ENCODE measurements at places on chromosomes 7 and 10.

DNA sequence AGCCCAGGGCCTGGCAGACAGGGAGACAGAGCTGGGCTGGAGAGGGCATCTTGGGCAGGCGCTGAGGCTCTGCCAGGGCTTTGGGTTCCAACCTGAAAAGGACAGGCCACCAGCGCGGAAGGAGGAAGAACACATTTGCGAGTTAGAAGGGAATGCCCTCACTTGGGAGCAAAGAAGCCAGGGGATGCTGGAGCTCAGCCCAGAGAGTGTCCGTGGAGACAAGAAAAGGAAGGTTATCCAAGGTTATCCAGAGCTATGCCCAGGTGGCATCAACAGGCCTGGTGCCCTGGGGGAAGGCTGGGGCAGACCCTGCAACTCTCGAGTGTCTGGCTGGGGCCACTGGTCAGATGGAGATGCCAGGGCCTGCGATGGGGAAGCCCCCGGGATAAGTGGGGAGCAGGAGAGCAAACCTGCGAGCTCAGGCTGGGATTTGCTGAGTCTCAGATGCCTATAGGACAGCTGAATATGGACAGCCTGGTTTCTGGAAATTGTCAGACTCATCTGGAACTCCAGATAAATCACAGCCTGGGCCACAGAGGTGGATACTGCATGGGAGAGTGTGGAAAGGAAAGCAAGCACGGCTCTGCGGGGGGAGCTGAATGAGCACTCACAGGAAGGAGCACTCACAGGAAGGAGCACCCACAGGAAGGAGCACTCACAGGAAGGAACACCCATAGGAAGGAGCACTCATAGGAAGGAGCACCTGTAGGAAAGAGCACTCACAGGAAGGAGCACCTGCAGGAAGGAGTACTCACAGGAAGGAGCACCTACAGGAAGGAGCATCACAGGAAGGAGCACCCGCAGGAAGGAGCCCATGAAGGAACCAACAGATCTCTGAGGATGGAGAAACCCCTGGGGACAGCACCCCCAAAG, 152.1 kb downstream of the ADAM12 start:
- no peak for DNase-seq

DNA sequence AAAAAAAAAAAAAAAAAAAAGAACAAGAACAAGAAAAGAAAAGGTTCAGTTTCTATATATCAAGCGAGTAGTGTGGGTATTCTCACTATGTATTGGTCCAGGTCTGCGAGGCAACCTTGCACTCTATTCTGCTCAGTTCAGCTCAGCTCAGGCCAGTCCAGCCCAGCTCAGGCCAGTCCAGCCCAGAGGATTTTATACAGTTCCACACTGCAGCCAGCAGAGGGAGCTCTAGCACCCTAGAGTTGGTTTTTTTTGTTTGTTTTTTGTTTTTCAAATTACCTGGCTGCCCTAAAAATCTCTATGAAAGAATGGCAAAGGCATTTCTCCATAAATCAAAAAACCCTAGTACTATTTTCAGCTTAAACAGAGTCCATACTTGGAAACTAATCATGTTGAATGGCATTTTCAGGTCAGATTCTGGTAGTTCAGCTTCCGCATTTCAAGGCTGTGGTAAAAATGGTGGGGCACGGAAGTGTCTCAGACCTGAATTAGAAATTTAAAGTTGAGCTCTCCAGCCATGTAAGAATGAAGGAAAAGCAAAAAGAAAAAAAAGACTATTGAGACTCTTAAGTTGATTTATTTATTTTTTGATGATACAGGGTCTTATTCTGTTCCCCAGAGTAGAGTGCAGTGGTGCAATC, 55.2 kb upstream of the GSDME start:
- DNase-seq = no peak

- no peak for DNase-seq
Measured at GRCh38 chr10:80199828-80200227, 5.5 kb downstream of the ANXA11 start.

DNA sequence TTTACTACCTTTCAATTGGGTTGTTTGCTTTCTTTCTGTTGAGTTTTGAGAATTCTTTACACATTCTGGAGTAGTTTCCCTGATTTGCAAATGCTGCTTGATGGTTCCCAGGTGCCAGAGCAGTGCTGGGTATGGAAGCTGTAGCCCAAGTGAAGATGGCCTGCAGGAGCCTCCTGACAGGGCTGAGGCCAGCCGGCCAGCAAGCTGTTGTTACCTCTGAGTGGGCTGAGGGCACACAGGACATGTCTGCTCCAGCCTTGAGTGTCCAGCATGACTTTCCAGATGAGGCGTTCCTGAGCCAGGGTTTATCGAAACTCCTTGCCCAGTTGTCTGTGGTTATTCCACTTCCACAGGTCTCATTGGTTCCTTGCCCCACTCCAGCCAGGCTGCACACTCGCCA, 164.6 kb upstream of the TNS3 start:
- no peak for DNase-seq

- DNase-seq = no peak
Measured at GRCh38 chr7:13904689-13905088, 84.8 kb downstream of the ETV1 start.

- DNase-seq = peak; percentile 24
Measured at GRCh38 chr7:150322114-150322832, 882 bp upstream of the LRRC61 start.

- DNase-seq = no peak
Measured at GRCh38 chr10:85575441-85575840, 791.2 kb downstream of the GRID1 start.

- no peak for DNase-seq
Measured at GRCh38 chr7:67619175-67619574, 622.5 kb downstream of the TYW1 start.

DNA sequence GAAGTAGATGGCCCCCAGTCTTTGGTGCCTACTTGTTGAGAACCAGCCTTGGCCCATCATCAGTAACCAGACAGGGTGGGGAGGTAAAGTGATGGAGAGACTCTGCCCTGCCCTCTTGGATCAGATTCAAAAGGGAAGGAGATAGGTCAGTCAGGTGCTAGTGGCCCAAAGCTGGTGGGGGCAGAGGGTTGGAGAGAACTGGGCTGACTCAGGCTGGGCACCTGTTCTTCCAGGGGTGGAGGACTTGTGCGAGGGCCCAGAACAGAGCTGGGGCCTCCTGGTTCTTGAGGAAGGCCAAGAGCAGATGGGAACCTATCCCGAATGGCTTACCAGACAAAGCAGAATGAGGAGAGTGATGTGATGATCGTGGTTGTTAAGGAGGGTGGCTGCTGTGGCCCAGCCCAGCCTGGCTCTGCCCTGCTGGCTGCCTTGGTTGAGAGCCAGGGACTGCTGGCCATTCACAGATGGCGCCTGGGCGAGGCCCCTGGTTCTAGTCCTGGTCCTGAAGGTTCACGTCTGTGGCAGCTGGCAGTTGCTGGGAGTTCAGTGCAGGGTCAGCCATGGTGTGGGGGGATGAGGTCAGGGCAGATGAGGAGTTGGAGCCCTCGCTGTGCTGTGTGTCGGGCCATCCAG, 36.6 kb downstream of the PALD1 start:
- DNase-seq = no peak

DNA sequence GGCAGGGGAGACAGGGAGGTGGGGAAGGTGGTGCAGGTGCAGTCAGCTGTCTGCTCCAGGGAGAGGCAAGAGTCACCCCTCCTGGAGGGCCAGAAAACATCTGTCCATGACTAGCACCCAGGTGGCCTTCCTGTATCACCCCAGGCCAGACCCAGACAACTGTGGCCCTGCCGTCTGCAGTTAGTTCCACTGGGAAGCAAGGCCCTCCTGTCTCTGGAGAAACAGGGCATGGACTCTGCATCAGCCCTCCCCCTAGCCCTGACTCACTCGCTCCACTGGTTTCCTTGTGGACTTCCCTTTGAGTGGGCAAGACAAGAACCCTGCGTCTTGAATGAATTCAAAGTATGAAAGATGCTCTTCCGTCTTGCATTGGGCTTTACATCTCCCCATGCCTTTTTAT, 12.6 kb downstream of the TBATA start:
- no peak for DNase-seq

- no peak for DNase-seq
Measured at GRCh38 chr10:69842882-69843281, 41.2 kb downstream of the COL13A1 start.

- no peak for DNase-seq
Measured at GRCh38 chr7:36227223-36227622, 74.2 kb downstream of the EEPD1 start.

DNA sequence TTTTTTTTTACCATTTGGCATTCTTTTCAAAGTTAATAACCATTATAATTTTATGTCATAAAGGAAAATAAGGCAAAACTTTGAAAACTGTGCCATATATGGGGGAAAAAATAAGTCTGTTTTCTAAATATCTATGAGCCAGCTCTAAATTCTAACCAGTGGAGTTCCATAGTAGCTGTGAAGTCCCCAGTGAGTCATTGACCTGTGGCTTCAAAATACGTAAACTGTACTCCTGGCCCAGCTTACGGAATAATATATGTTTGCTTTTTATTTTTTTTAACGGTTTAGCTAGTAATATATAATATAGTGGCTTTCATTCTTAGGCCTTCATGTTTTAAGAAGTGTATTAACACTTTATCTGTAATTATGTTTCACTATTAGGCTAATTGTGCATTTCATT, 20.5 kb downstream of the ZRANB1 start:
- no peak for DNase-seq

GRCh38 chr7:27121684-27122076, 8.9 kb downstream of the HOXA4 start:
- DNase-seq = no peak

DNA sequence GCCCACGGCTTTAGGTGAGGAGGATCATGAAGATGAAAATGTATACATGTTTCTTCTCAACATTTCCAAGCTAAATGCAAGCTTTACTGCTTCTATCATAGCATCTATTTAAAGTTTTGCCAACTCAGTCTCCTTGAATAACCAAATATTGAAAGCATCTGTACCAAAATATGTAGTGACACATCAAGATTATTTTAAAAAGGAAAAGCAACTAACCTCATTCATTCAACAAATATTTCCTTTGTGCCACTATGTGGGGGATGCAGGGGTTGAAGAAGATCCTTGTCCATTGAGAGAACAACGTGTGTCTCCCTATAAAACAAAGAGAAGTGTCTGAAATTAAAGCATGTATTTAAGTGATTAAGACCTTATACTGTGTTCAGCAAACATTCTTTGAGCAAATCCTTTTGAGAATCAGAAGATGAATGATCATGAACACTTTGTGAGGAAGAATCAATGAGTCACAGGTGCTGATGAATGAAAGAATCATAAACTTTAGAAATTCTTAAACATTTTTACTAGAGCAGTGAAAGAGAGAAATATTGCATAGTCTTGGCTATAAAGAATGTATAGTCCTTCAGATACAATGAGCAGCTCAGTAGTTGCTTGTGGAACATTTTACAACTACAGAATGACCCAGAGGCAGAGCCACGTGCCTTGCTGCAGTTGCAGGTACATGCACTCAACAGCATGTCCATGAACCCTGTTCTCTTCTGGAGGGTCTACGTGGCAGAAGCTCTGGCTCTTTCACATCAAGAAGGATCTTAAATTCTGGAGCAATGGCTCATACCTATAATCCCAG, 13.9 kb downstream of the TAS2R60 start:
- no peak for DNase-seq
